Esophagus muscularis mucosa (tissue), 4 donors: ENCODE measurements at places on chromosomes 5 and 9.

DNA sequence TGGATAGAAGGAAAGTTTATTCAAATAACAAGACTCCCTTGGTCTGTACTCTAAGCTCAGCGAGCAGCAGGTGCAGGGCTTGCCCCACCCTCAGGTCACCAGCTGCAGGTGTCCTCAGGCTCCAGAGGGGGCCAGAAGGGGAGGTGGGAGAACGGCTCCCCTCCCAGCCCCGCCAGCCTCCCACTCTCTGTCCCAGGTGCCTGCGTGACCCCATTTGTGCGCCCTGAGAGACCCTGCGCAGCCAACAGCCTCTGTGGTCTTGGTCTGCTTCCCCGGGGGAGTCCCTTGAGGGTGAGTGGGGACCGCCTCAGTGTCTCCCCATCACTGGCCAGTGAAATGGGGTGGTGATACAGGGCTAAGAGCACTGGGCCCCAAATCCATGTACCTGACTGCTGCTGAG lies 62.3 kb upstream of the STXBP1 start:
- H3K4me3 ChIP-seq = no peak overlapping the region
- H3K4me1 ChIP-seq = peaks cover 80% of the 10 kb centered on the region
- H3K27ac ChIP-seq = no peak overlapping the region
- H3K27me3 ChIP-seq = no peaks in the 10 kb centered on the region
- H3K36me3 ChIP-seq = peaks cover 5% of the 10 kb centered on the region

- peak overlapping the region; percentile 42 for H3K27ac ChIP-seq
- no peaks in the 10 kb centered on the region for H3K4me1 ChIP-seq
- H3K4me3 ChIP-seq = peak overlapping the region; percentile 12
Measured at GRCh38 chr9:31541721-31542281, 842.6 kb upstream of the ACO1 start.

- peak overlapping the region; percentile 97 for H3K27ac ChIP-seq
- H3K27me3 ChIP-seq = no peaks in the 10 kb centered on the region
- no peak for DNase-seq
Measured at GRCh38 chr5:151214614-151215545, 9.0 kb downstream of the CCDC69 start.

- no peaks in the 10 kb centered on the region for H3K4me1 ChIP-seq
- H3K27ac ChIP-seq = no peak overlapping the region
- no peaks in the 10 kb centered on the region for H3K27me3 ChIP-seq
- no peaks in the 10 kb centered on the region for H3K36me3 ChIP-seq
- no peak for DNase-seq
Measured at GRCh38 chr5:116930616-116931015, 356.0 kb upstream of the SEMA6A start.

DNA sequence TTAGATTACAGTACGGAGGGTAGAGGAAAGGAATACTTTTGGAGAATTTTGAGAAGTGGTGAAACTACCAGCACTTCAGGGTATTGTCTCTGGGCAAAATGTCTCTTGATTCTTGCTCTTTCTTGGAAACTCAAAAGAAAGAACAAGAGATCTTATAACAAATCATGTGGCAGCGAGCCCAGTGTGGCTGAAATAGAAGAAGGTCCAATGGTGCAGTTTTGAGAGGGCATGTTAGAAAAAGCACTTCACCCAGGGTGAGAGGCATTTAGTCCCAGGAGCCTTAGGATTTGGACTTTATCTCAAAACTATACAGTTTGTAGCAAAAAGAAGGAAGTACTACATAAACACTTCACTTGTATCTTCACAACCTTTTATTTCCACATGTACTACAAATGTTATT lies 39.4 kb downstream of the NNT start:
- H3K4me3 ChIP-seq = no peak overlapping the region
- peaks cover 22% of the 10 kb centered on the region for H3K4me1 ChIP-seq
- no peak for DNase-seq
- peaks cover 9% of the 10 kb centered on the region for H3K36me3 ChIP-seq

DNA sequence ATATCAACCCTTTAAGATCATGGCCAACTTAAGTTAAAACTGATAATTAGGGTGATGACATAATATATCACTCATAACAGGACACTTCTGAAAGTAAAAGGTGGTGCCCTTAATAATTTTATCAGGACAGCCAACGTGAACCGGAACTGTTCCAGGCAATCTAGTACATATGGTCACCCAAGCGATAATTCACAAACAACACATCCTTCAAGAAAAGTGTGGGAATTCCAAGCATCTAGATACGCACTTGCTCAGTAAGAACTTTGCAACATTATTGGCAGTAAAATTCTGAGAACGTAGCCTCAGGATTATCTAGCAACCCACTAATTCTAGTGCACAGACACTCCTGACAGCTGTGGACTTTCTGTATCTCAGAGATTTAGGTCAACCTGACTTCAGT lies 85.7 kb downstream of the ALDH7A1 start:
- no peak overlapping the region for H3K4me3 ChIP-seq
- peaks cover 17% of the 10 kb centered on the region for H3K4me1 ChIP-seq
- H3K27ac ChIP-seq = peak overlapping the region; percentile 71
- no peaks in the 10 kb centered on the region for H3K27me3 ChIP-seq

DNA sequence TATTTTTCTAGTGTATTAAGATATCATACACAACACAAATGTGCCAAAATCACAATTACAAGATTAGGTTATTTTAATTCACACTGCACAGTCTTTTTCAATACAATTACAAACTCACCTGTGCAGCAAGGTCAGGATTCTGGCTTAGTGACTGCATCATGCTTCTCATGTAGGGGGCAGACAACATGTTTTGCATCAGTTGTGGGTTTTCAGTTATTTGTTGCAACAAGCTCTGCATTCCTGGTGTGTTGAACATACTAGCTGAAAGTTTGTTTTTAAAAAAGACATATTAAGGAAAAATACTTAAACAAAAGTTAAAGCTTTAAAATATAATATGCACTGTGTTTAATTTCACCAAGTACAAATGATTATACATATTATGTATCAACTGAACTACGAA lies 38.7 kb downstream of the UBQLN1 start:
- no peak overlapping the region for H3K27ac ChIP-seq
- H3K4me1 ChIP-seq = no peaks in the 10 kb centered on the region

- no peaks in the 10 kb centered on the region for H3K27me3 ChIP-seq
- H3K36me3 ChIP-seq = no peaks in the 10 kb centered on the region
- no peaks in the 10 kb centered on the region for H3K4me1 ChIP-seq
- H3K27ac ChIP-seq = no peak overlapping the region
Measured at GRCh38 chr9:87836536-87836935, 46.1 kb upstream of the SPATA31E1 start.

DNA sequence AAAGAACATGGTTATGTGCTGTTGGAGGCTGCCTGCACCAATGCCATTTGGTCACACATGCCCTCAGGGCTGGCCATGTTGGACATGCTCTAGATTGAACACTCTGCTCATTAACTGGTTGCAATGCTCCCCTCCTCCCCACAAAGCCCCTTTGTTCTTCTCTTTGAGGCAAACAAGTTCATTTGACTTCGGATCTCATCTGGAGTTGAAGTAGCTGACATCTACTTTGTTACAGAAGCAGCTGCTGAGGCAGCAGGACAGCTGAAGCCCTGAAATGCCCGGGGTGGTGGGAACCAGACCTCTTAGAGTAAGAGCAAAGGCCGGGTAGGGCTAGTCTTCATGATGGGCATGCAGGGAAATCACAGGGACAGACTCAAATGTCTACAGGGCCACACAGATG lies 123.5 kb downstream of the APBA1 start:
- no peaks in the 10 kb centered on the region for H3K27me3 ChIP-seq
- DNase-seq = no peak
- H3K4me1 ChIP-seq = peaks cover 7% of the 10 kb centered on the region
- H3K4me3 ChIP-seq = no peak overlapping the region
- H3K36me3 ChIP-seq = no peaks in the 10 kb centered on the region

- no peaks in the 10 kb centered on the region for H3K27me3 ChIP-seq
- H3K36me3 ChIP-seq = no peaks in the 10 kb centered on the region
- H3K27ac ChIP-seq = no peak overlapping the region
- H3K4me3 ChIP-seq = no peak overlapping the region
Measured at GRCh38 chr9:18857334-18857733, 175.7 kb downstream of the SAXO1 start.

DNA sequence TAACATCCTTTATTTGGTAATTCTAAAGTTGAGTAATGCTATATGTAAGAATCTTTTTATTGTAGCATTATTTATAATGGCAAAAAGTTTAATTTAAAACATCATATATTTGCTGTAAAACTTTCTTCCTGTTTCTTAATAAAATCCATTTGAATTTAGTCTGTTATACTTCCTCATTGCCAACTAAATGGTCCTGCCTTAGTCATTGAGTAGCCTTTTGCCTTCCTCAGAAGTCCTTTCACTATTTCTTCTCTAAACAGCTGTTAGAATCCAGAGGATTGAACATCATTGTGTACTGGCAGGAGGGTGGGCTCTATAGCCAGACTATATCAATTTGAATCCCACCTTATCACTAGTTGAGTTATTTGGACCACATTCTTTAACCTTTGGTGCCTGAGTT lies 11.0 kb downstream of the SLC44A1 start:
- DNase-seq = no peak
- H3K36me3 ChIP-seq = no peaks in the 10 kb centered on the region
- no peaks in the 10 kb centered on the region for H3K27me3 ChIP-seq
- no peak overlapping the region for H3K27ac ChIP-seq
- no peak overlapping the region for H3K4me3 ChIP-seq

- no peak overlapping the region for H3K27ac ChIP-seq
- no peaks in the 10 kb centered on the region for H3K4me1 ChIP-seq
- DNase-seq = no peak
- no peaks in the 10 kb centered on the region for H3K36me3 ChIP-seq
- no peak overlapping the region for H3K4me3 ChIP-seq
Measured at GRCh38 chr5:17042041-17042440, 106.0 kb upstream of the MYO10 start.
